Fibroblast of lung (primary cell): ENCODE measurements at places on chromosomes 1 and 21. TPM values are rescaled to one million over a fixed set of nuclear protein-coding genes. Genes with fewer than 3 reads are reported as not detected.

RNU1-4 gene
- under 0.01 and 3,997 TPM in 2 replicates for total RNA-seq

GJA9 gene
- under 0.01 TPM in 1 of 2 replicates, not detected in the other for total RNA-seq

CRNN gene
- total RNA-seq = not detected in 2 replicates

TRPM2 gene
- total RNA-seq = not detected in 2 replicates

CIART gene
- 5.1 and 10.4 TPM in 2 replicates for total RNA-seq

AHDC1 gene
- 5.1 and 6.9 TPM in 2 replicates for total RNA-seq

LAPTM5 gene
- total RNA-seq = under 0.01 TPM in 2 replicates

LCE1F gene
- not detected in 2 replicates for total RNA-seq

IL22RA1 gene
- under 0.01 TPM in 1 of 2 replicates, not detected in the other for total RNA-seq

KRTAP21-1 gene
- total RNA-seq = not detected in 2 replicates

DNA sequence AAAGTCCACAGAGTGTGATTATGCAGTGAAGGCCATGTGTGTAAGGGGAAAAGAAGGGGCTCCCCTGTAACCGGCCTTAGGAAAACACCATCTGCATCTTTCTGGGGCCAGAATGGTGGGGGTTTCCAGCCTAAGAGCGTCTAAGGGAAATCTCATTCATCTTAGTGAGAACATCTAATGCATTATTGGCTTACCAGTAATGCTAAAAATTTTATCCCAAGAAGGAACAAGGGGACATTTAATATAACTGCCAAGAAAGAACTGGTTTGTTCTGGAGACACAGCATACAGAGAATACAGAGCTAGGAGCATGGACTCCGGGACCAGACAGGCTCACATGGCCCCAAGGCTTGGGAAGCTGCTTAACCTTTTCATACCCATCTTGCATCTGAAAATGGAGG lies 58.3 kb upstream of the DSCAM start:
- no peak for DNase-seq

GRCh38 chr1:201172999-201173610 lies 17.5 kb upstream of the IGFN1 start:
- peak; percentile 42 for DNase-seq

- DNase-seq = no peak
Measured at GRCh38 chr1:219387211-219387610, 213.5 kb downstream of the LYPLAL1 start.

GRCh38 chr1:154411525-154411924 lies 6.4 kb downstream of the IL6R start:
- DNase-seq = no peak

DNA sequence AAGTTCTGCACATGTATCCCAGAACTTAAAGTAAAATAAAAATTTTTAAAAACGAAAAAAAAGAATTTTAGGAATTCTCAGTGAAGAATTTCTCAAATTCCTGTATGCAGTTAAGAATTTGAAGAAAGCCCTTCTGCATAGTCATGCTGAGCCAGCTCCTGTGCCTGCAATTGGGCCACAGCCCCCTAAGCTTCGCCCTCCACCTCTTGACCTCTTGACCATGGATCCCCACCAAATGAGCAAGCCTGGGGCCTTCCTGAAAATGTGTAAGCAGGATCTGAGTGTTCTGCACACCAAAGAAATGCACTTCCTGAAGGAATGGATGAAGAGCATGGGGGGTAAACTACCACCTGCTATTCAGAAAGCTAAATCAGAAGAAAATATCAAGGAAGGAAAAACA lies 52.0 kb downstream of the NBPF6 start:
- no peak for DNase-seq

DNA sequence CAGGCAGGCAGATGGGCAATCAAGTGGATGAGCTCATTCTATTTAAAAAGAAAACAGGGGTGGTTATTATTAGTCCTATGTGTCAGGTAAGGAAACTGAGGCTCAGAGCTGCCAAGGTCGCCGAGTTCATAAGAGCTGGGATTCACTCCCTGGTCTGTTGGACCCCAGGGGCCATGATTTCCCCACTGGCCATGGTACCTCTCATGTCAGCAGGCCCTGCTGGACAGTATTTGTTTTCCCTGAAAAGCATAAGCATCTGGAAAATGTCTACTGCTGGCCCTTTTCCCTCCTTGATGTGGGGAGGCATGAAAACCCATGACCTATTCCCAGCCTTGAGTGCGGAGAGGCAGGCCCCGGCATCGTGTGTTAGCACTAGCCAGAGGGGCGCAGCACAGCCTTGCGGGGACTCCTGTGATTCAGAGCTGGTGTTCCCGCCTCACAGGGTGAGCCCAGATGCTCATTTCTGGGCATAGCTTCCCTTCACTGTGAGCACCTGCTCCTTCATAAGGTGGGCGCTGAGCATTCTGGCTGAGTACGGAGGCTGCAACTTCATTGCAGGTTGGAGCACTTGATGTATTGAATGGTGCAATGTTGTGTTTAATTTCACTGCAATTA lies 617.5 kb downstream of the PTPRU start:
- DNase-seq = no peak

DNA sequence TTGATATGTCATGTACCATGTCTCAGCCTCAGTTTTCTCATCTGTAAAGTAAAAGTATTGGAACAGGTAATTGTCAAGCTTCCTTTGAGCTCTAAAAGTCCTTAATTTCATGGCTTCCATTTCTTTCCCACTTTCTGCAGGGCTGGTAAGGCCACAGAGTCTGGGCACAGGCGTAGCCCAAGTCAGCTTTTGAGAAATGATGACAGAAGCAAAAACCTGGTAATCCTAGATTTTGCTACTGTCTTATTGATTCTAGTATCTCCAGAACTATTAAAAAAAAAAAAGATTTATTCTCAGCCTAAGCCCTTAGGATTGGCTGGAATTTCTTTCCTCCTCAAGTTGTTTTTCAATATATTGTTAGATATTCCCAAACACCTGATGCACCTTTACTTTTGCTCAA lies 31.3 kb downstream of the PLXNA2 start:
- DNase-seq = no peak

GRCh38 chr1:41355761-41356160 lies 5.5 kb upstream of the FOXO6 start:
- no peak for DNase-seq

DNA sequence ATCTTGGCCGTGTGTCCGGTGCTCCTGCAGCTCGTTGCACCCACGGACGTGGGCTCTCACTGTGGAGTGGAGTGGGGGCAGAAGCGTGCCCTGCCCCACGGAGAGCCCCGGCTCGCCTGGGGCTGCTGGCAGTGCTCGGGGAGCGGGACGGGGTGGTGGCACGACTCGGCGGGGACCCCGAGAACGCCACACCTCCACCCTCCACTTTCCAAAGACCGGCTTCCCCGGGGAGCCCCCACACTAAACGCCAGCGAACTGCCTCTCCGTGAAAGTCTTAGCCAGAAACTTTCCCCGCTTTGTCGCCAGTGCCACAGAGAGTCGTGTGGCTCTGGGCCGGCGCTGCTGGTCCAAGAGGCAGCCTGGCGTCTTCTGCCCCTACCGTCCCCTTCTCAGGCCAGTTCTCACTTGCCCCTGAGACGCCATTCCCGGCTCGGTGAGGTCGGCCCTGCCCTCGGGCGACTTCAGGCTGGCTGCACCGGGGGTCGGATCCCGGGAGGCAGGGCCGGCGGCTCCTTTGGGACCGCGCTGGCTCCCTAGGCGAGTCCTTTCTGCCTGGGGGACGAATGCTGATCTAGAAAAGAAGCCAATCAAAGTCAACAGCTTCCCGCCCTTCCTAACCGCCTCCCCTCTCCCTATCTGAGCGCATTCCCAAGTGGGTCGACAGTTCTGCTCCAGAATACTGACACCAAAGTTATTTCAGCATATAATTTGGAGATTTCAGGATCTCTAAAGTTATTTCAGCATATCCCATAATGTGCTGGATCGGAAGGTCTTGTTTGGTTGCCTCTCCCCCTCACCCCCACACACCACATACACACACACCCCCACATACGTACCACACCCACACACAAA lies 2.6 kb upstream of the SAMD13 start:
- peak; percentile 25 for DNase-seq

DNA sequence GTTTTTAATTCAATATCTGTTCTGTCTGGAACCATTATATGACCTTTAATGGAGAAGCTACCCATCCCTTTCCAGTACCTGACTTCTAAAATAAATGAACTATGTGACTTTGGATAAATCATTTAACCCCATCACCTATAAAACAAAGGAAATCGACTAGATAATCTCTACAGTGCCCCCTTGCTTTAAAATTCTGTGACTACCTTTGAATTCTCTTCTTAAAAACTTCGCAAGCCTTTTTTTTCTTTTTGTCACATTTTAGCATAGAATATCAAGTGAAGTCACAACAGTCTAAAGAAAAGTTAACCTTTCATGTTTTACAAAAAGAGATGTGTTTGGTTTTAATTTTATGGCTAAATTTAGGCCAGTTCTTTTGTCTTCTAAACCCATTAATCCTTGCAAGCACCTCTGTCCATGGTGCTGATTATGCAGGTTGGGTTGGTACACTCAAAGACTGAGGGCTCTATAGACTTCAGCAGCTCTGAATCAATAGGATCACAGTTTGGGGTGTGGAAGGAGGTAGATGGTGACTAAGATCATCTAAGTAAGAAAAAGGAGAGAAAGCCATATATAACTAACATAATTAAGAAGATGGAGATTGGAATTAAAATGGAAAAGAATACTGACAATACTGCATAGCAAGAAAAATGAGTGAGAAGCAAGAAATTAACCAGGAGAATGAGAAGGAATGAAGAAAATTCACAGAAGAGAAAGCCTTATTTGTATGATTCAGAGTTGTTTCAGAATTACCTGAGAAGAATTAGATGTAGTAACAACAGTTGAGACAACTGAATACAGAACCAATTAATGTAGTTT lies 59.2 kb downstream of the TBX15 start:
- DNase-seq = peak; percentile 26

DNA sequence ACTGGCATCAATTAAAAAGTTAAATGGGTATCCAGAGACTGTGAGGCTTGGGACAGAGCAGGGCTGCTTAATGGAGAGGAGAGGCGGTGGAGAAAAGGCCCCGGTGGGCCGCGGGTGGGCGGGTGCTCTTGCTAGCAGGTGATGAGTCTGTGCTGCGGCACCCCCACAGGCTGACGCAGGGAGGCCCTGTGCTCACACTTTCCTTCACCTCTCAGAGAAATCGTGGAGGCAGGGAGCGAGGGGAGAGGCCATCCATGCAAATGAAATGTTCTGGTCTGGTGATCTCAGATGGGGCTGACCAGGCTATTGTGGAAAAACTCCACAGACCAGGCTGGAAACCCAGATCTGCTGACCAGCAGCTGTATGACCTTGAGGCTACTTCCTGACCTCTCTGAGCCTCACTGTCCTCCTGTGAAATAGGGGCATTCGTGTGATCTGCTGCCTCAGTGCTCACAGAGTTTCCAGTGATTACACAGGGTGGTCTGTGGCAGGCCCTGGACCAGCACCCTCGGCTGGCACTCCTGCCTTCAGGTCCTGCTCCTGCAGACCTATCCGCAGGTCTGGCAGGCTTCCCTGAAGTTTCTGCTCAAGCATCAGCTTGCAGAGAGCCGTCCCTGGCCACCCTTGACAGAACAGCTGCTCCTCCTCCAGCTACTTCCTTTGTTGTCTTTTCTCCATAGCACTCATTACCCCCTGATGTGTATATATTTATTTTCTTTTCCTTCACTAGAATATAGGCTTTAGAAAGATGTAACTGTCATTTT lies 89.2 kb downstream of the BEND5 start:
- DNase-seq = peak; percentile 13

DNA sequence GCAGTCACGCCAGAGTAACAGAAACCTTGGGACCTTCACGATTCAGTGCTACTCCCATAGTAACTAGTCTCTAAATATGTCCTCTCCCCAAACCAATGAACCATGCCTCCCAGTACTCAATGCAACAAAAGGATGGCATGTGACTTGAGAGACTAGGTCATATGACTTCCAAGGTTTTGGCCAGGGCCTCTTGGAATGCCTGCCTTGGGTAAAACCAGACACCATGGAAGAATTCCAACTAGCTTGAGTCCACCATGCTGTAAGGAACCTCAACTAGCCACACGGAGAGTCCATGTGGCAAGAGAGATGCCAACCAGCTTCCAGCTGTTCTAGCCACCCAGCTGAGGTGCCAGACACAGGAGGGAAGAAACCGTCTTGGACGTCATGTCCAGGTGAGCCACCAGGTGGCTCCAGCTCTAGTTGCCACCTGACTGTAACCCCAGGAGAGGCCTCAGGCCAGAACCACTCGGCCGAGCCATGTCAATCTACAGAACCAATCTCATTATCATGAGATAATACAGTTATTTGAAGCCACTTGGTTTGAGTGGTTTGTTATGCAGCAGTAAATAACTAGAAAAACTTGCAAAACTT lies 115.0 kb downstream of the SYF2 start:
- no peak for DNase-seq

GRCh38 chr1:36786425-36786824 lies 247.9 kb downstream of the GRIK3 start:
- DNase-seq = no peak

GRCh38 chr21:44539046-44539445 lies 949 bp downstream of the KRTAP10-1 start:
- no peak for DNase-seq

GRCh38 chr1:17196496-17197185 lies 8.3 kb upstream of the PADI1 start:
- no peak for DNase-seq

GRCh38 chr21:45811136-45811535 lies 167.6 kb downstream of the PCBP3 start:
- DNase-seq = no peak

- DNase-seq = peak; percentile 99
Measured at GRCh38 chr1:155134880-155135414, 705 bp upstream of the SLC50A1 start.

DNA sequence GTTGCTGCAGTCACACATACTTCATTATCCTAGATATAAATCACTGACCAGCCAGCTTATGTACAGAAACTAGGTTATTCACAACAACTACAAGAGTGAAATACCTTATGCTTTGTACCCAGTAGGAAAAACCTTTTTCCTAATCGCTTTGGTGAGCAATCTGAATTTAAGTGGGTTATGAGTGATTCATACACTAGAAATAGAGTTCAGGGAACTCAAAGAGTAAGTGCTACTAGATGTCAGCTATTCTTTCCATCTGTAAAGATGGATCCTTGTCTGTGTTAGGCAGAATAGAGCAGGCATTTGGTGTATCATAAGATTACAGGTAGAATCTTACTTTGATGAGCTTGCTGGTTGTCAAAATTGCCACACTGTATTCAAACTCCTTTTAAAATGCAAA lies 101.9 kb downstream of the ZNF644 start:
- no peak for DNase-seq
